Renal cortical epithelial cell (primary cell): ENCODE measurements at places on chromosomes 2 and 18. TPM values are rescaled to one million over a fixed set of nuclear protein-coding genes. Genes with fewer than 3 reads are reported as not detected.

AOX1 gene
- total RNA-seq, result 8.0 and 60.4 TPM in 2 replicates

AQP12B gene
- total RNA-seq, result not detected in 2 replicates

RNU2-63P gene
- not detected in 2 replicates for total RNA-seq

ZBTB14 gene
- 12.0 and 14.4 TPM in 2 replicates for total RNA-seq

BMP10 gene
- total RNA-seq, result not detected in 2 replicates

C2orf76 gene
- 5.9 and 7.5 TPM in 2 replicates for total RNA-seq

C2orf42 gene
- total RNA-seq, result 8.9 and 20.8 TPM in 2 replicates

CTNNA2 gene
- 0.35 TPM in 1 of 2 replicates, not detected in the other for total RNA-seq

ASXL3 gene
- total RNA-seq, result 0.05 and 0.87 TPM in 2 replicates

TMEM17 gene
- total RNA-seq, result 2.4 and 5.0 TPM in 2 replicates

C2orf92 gene
- total RNA-seq, result 0.17 and 3.9 TPM in 2 replicates

VWA3B gene
- total RNA-seq, result not detected in 2 replicates

TDRD15 gene
- total RNA-seq, result not detected in 2 replicates

HNMT gene
- total RNA-seq, result 47.9 and 103 TPM in 2 replicates

GNLY gene
- total RNA-seq, result not detected in 2 replicates

CNGA3 gene
- not detected in 2 replicates for total RNA-seq

POTEJ gene
- total RNA-seq, result not detected in 2 replicates

M1AP gene
- 0.17 and 0.85 TPM in 2 replicates for total RNA-seq

MEP1B gene
- total RNA-seq, result not detected in 2 replicates

ZNF396 gene
- 2.1 and 6.0 TPM in 2 replicates for total RNA-seq

TPO gene
- total RNA-seq, result not detected in 2 replicates

CCDC68 gene
- 3.8 and 5.5 TPM in 2 replicates for total RNA-seq

NCKAP5 gene
- total RNA-seq, result 0.55 and 0.69 TPM in 2 replicates

RESP18 gene
- total RNA-seq, result not detected in 2 replicates

REG3G gene
- not detected in 2 replicates for total RNA-seq

DSG1 gene
- total RNA-seq, result not detected in 2 replicates

SP140L gene
- total RNA-seq, result 5.4 and 14.6 TPM in 2 replicates

CD207 gene
- total RNA-seq, result not detected in 2 replicates

KHK gene
- 1.1 and 3.0 TPM in 2 replicates for total RNA-seq

AGFG1 gene
- total RNA-seq, result 81.1 and 126 TPM in 2 replicates

RND3 gene
- 208 and 316 TPM in 2 replicates for total RNA-seq

SERPINB4 gene
- 0.17 and 0.35 TPM in 2 replicates for total RNA-seq

NDUFV2 gene
- total RNA-seq, result 114 and 133 TPM in 2 replicates

IL1A gene
- 0.15 and 6.3 TPM in 2 replicates for total RNA-seq

SCN2A gene
- total RNA-seq, result 0.35 and 15.1 TPM in 2 replicates
